ENCODE measurements at places on chromosomes 5 and 9.

DNA sequence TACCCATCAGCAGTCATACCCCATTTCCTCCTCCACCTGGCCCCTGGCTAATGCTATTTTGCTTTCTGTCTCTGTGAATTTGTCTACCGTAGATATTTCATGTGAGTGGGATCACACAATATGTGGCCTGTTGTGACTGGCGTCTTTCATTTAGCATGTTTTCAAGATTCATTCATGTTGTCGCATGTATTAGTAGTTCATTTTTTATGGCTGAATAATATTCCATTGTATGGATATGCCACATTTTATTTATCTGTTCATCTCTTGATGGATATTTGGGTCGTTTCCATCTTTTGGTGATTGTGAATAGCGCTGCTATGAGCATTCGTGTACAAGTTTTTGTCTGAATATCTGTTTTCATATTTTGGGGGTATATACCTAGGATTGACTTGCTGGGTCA, 33.9 kb downstream of the PSD2 start:
- DNase-seq: no peak

- no peak for DNase-seq
These were observed 41.5 kb upstream of the ANKH start for GRCh38 chr5:14913096-14913495.

- no peak for DNase-seq
These were observed 278.6 kb upstream of the C9orf72 start for GRCh38 chr9:27851858-27852257.

DNA sequence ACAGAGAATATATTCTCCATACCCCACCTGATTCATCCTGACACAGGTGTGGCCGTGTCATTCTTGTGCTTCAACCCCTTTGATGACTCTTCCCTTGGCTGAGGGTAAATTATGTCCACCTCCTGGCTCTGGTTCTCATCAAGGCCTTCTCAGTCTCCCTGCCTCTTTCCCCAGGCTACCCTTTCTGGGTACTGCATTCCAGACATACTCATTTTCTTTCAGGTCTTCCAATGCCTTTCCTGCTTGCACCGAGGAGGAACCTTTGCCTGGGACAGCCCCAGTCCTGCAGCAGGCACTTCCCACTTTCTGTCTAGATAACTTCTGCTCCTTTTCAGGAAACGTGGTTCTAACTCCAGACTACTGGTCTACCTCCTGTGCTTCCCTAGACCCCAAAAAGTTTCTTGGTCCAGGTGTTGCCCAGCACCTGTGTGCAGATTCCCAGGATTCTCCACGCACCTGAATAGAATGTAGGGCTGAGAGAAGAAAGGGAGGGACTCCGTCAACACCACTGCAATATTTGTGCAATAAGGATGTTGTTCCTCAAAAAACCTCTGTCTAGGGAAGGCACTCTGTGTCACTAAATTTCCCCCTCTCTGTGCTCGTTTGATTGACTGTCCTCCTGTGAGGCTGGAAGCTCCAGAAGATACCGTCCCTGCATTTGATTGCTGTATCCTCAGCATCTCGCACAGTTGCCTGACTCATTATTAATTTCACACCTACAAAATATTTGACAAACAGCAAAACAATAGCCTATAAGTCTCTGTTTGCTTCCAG, 255.4 kb upstream of the NFIL3 start:
- no peak for DNase-seq

GRCh38 chr9:71924576-71924975, 13.1 kb downstream of the C9orf85 start:
- no peak for DNase-seq

DNA sequence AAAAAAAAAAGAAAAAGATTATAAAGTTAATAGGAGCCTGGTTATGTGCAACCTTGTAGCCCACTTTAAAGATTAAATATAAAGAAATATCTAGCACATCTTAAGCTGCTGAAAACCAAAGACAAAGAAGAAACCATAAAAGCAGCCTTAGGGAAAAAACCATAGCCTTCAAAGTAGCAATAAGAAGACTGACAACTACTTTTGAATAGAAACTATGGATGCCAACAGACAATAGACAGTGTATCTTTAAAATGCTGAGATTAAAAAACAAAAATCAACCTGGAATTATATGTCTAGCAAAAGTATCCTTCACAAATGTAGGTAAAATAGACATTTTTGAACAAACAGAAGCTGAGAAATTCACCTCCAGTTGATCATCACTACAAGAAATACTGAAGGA, 3.4 kb upstream of the KIF12 start:
- no peak for DNase-seq

DNA sequence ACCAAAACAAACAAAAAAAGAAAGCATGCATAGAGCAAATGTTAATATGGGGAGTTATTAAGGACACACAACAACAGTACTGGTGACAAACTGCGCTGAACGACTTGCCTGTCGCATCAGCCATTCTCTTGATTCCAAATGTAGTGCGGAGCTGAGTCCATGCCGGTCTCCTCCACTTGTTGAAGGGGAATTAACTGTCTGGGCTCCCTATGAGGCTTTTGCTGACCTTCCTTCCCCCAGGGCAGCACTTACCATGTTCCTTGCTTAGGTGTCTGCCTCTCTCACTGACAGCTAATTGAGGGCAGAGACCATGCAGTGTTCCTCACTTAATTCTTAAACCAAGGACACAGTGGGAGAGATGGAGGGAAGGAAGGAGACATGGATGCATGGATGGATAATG, 40.8 kb upstream of the FAT2 start:
- DNase-seq: no peak

- no peak for DNase-seq
These were observed 47.5 kb downstream of the PBX3 start for GRCh38 chr9:125794708-125795107.

- DNase-seq: no peak
These were observed 62.8 kb downstream of the RAPGEF1 start for GRCh38 chr9:131677049-131677443.

DNA sequence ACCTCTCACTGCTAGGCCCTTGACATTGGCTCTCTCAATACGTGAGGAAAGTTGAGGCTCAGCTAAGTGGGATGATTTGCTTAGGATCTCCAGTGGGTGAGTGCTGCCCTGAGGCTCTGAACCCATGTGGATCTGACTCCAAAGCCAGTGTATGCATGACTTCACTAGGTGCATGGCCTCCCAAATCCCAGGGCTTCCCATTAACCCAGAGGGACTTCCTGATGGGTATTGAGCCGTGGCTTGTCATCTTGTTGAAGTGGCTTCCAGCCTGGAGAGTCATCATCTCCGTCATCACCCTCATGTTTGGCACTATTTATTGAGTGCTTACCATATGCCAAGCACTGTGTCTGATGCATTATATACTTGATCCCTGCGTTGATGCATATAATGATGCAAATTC, 37.3 kb upstream of the TEX48 start:
- no peak for DNase-seq

DNA sequence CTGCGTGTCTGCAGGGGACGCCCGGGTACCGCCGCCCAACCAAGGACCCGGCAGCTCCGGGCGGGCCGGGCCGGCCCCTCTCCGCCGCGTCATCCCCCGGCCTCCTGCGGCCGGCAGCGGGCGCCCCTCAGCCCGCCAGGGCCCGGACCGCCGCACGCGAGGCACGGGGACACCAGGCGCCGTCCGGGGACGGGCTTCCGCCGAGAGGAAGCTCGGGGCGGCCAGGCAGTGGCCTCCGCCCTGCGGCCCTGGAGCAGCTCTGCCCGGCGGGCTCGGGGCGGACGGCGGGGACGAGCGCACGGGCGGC, 373 bp downstream of the FBXW5 start:
- no peak for DNase-seq

DNA sequence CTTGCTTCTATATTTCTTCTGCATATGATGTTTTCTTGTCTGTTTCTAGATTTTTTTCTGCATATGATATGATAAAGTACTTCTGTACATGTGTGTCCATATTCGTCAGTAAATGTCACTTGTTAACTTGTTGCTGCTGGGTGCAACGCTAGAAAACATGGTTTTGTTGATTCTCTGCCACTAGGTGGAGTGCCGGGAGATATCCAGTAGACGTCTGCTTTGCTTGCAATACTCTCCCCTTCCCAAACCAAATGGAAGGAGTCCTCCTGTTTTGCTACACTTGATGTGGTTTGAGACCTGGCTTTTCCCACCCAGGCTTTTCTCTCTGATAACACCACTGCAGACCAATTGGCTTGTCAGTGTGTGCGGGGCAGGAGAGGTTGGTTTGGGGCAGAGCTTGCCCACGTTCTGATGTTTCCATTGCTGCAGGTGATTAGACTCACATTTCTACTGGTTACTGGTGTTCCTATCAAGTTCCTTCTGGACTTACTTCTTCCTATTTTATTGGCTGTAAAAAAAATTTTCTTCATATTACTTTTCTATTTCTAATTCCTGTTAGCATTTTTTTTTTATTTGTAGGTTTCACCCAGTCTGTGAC, 900.0 kb upstream of the CDH10 start:
- no peak for DNase-seq

Measured in stimulated activated CD8-positive, alpha-beta memory T cell treated with anti-CD3 and anti-CD28 coated beads, Interleukin-15, amount 100 ng/mL, for 1 hour (primary cell).